ENCODE measurements at places on chromosomes 5 and 9.

DNA sequence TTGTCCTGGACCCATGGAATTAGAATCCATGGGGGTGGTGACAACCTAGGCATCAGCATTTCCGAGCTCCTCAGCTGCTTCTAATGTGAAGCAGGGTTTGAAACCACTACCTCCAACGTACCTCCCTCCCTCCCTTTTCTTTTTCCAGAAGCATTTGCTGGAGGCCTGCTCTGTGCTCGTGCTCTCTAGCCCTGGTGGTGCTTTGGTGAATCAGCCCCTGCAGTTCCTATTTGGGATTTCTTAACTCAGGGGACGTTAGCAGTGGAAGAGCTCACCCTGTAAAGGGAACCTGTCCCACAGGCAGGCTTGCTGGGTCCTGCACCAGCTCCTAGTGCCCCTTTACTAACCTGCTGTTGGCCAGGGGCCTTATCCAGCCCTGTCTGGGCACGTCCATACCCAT lies 55.0 kb downstream of the NSG2 start:
- DNase-seq: no peak

DNA sequence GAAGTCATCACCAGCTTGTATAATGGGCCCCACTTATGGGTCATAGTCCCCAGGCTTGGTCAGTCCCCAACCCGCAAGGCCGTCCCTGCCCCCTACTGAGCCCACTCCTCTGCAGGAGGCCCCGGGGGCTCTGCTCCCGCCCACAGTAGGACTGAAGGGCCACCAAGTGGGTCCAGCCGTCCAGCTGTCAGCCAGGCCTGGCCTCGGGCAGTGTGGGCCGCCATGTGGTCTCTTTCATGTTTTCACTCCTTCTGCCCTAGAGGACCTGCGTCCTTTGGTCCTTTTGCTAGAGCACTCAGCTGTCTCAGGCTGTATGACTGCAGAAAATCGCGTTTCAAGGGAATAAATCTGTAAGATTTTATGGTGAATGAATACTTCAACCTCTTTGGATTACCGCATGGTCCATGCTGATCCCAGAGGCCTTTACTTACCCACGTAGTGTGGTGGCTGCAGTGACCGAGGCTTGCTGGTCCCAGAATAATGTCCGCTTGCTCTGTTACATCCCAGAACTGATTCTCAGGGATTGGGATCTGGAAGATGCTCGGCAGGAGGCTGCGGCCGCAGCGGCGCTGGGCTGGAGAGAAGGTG lies 105.7 kb upstream of the FAM120A start:
- no peak for DNase-seq

DNA sequence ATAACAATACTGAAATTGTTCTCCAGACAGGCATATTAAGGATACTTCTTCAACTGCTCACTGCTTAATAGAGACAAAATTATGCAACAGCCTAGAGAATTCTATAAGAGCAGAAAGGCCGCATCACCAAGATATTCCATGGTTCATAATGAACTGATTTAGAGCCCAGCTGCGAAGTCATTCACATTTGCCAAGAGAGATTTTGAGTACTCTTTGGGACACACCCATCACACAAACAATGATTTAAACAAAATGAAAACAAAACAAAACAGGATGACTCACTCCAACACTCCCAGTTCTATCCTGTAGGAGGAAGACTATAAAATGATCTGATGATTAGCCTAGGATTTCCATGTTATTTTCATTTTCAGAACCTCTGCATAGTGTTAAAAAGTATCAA lies 145.7 kb upstream of the GNA14 start:
- DNase-seq: no peak

GRCh38 chr5:83430130-83431010 lies 41.2 kb upstream of the VCAN start:
- peak; percentile 39 for DNase-seq

Data from right lung (tissue), 10 donors.